NCI-H1694 (cell line): ENCODE measurements at places on chromosomes 13 and 19.
A peak's percentile ranks its signal among the peaks of the same experiment; 100 is the strongest.

DNA sequence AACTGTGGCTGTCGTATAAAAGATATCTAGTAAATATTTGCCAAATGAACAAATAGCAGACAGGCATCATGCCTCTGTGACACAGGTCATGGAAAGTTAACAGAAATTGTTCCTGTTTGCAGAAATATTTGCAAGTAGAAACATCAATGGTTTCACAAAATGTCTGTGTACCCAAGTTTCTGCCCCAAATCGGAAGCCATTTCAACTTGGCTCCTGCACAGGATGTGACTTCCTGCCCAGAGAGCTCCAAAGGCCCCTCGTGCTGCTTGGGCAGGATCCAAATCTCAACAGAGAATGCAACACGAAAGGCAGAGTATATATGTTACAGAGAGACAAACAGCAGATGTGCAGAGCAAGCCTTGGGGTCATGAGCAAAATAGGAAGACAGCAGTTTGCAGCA lies 95.5 kb upstream of the SERP2 start:
- DNase-seq = no peak

- no peak for DNase-seq
These were observed 6.8 kb downstream of the DCUN1D2 start for GRCh38 chr13:113483504-113484293.

DNA sequence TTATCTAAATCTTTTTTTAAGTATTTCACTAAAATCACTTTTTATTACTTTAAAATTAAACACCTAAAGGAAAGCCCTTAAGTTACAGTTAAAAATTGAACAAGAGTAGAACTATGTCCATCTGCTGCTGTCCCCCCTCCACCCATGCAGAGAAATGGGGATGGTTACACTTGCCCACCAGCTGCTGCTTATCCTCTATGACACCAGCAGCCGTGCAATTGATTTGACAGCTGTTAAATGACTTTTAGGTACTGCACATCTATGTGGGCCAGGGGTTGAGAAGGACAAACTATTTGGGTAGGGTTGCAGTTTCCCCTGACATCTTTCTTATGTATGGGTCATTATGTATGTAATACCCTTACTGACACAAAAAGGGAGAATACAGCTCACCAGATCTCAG lies 77.2 kb downstream of the TBC1D4 start:
- peak; percentile 29 for DNase-seq

DNA sequence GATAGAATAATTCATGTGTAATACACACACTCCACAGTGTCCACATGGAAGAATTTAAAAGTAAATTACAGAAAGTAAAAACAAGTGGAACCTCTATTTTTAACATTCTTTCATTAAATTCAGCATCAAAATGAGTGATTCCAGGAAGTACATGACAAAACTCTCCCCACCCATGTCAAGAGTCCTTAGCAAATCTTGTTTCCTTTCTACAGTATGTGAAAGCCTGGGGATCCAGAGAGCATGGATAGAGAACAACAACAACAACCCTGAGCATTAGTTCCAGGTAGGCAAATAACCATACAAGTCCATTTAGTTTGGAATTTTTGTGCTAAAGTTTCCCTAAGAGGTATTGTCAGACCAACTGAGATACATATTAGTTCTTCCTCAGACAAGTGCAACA lies 267.9 kb downstream of the ENOX1 start:
- DNase-seq = no peak

GRCh38 chr13:104534847-104535246 lies 1468.6 kb upstream of the SLC10A2 start:
- DNase-seq = no peak

GRCh38 chr13:104782741-104783140 lies 1716.5 kb upstream of the SLC10A2 start:
- DNase-seq = no peak

DNA sequence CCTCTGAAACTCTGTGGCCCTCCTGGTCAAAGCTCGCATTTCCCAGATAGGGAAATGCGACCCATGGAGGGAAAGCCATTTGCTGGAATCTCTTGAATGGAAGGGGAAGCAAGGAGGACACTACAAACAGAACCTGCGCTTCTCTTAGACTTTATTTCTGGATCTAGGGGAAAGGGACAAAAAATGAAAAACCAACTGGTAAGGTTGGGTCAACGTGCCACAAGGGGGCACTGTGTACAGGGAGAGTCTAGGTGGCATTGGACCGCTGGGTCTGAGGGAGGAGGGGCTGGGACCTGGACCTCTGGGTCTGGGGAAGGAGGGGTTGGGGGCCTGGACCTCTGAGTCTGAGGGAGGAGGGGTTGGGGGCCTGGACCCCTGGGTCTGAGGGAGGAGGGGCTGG lies 5.0 kb downstream of the KLK4 start:
- DNase-seq = no peak

- DNase-seq = no peak
These were observed 2.5 kb downstream of the TMEM190 start for GRCh38 chr19:55379174-55379573.

DNA sequence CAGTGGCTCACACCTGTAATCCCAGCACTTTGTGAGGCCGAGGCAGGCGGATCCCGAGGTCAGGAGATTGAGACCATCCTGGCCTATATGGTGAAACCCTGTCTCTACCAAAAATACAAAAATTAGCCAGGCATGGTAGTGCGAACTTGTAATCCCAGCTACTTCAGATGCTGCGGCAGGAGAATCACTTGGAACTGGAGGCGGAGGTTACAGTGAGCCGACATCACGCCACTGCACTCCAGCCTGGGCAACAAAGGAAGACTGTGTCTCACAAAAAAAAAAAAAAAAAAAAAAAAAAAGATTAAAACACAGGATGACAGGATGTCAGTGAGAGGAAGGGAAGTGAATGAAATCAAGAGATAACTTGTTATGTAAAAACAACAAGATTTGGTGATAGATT lies 1158.5 kb downstream of the PCDH9 start:
- no peak for DNase-seq

GRCh38 chr13:106246242-106246641 lies 289.2 kb downstream of the EFNB2 start:
- DNase-seq = no peak

DNA sequence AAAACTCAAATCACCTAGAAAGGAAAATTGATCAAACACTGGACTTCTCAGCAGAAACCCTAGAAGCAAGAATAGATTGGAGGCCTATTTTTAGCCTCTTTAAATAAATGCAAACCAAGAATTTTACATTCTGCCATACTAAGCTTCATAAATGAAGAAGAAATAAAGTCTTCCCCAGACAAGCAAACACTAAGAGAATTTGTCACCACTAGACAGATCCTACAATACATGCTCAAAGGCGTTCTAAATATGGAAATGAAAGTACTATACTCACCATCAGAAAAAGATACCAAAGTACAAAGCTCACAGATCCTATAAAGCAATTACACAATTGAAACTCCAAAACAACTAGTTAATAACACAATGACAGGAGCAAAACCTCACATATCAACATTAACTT lies 578.1 kb downstream of the UQCRFS1 start:
- DNase-seq = no peak

GRCh38 chr19:33365691-33366090 lies 7.8 kb upstream of the CEBPG start:
- DNase-seq = no peak

GRCh38 chr19:38233740-38234251 lies 9.8 kb upstream of the DPF1 start:
- DNase-seq = peak; percentile 80

DNA sequence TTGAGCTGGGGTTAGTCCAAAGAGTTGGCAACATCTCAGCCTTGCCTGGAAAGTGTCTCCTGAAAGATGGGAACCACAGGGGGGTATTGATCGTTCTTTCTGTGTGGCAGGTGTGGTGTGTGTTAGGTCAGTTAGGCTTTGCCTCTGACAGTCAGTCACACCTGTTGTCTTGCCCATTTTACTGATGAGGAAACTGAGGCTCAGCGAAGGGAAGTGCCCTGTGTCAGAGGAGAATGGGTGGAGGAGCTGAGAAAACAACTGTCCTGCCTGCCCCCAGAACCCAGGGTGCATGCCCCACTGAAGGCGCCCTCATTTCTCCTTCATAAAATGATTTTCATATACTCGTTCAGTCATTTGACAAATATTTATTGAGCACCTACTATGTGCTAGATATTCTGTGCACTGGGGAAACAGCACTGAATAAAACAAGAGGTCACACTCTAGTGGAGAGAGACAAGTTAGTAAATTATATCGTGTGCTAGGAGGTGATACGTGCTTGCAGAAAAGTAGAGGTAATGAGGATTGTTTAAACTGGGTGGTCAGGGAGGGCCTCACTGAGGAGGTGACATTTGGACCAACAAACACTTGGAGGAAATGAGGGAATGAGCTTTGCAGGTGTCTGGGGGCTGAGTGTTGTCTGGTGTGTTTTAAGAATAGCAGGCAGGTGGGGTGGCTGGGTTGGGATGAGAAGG lies 1.6 kb downstream of the FXYD5 start:
- no peak for DNase-seq

DNA sequence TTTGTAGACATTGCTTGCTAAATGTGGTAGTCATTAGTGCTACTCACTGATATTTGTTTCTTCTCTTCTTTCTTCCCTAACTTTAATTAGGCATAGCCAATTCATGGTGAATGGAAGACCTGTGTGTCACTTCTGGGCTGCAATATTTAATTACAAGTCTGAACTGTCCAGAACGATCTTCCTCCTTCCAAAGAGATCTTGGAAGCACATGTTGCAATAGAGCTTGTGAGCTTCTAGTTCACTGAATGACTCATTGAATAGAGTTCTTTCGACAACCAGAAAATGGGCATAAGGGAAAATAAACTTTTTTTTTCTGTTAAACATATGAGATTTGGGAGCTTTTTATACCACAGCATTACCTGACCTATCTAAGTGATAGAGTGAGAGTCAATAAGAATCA lies 1264.6 kb downstream of the PCDH9 start:
- no peak for DNase-seq

DNA sequence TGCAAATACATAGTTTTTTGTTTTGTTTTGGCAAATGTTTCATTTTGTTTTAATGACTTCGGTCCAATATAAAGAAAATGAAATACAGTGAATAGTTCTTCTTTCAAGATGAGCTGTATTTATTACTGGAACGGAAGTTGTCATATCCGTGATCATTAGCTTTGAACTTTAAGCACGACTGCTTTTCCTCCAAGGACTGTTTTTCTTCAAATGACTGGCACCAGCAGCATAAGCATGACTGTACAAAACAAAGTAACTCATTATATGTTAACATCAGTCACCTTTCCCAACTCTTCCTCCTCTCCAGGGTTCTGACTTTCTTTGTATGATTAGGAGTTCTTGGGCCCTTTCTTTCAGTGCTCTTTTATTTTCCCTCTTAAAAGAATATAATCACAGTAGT lies 20.5 kb downstream of the EDNRB start:
- no peak for DNase-seq

GRCh38 chr13:23534090-23534489 lies 36.1 kb upstream of the TNFRSF19 start:
- no peak for DNase-seq

DNA sequence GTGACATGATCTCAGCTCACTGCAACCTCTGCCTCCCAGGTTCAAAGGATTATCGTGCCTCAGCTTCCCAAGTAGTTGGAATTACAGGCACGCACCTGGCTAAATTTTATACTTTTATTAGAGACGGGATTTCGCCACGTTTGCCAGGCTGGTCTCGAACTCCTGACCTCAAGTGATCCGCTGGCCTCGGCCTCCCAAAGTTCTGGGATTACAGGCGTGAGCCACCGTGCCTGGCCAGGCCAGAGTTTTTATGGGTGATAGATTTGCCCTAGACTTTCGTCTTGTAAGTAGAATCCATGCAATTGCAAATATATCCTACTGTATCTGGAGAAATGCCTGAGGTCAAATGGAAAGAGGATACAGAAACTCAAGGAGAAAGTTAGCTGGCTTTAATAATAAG lies 819.9 kb upstream of the SLITRK1 start:
- no peak for DNase-seq

- DNase-seq = no peak
These were observed 284.3 kb downstream of the FOXO1 start for GRCh38 chr13:40381935-40382764.

GRCh38 chr13:35512271-35512920 lies 35.9 kb upstream of the MAB21L1 start:
- no peak for DNase-seq

- DNase-seq = peak; percentile 59
These were observed 113.7 kb downstream of the RFC3 start for GRCh38 chr13:33931397-33932311.

- no peak for DNase-seq
These were observed 1119.5 kb upstream of the ATXN8OS start for GRCh38 chr13:68988176-68988575.

GRCh38 chr13:82817133-82817532 lies 1065.1 kb downstream of the SLITRK1 start:
- DNase-seq = no peak

- no peak for DNase-seq
These were observed 190.0 kb upstream of the MIR17HG start for GRCh38 chr13:91157273-91158016.

GRCh38 chr13:53167561-53167960 lies 138.9 kb downstream of the OLFM4 start:
- peak; percentile 97 for DNase-seq

GRCh38 chr13:37769545-37769944 lies 100.0 kb downstream of the TRPC4 start:
- DNase-seq = no peak

GRCh38 chr13:32025730-32026129 lies 5.8 kb upstream of the FRY start:
- DNase-seq = no peak

GRCh38 chr19:30783936-30784335 lies 411.8 kb downstream of the ZNF536 start:
- no peak for DNase-seq

DNA sequence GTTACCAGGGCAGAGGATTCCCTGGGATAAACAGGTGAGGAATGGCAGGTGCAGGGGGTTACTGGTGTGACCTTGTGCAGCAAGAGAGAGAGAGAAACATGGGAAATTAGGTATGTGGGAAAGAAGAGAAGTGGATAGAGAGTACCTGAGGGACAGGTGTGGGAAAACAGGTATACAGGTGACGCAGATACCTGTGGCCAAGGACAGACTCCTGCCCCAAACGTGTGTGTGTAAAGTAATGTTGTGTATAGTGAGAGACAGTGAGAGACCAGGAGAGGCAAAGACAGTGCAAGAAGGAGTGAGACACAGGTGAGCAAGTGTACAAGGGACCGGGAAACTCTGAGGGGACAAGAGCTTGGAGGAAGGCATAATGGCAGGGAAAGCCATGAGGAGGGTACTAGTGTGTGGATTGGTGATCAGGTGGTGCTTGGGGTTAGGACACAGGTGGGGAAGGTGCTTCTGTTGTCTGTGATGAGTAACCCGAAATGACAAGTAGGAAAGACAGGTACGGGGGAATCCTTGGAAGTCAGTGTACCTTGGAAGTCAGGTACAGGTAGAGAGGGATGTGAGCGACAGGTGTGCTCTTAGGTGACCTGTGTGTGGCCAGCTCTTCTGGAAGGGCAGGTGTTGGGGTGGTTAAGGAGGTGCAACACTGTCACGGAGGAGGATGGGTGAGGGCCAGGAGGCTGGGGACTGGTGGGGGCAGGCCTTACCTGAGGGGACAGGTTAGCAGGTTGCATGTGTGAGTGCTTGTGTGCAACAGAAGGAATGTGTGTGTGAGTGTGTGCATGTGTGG lies 2.8 kb downstream of the ERFL start:
- DNase-seq = no peak
